ENCODE measurements at places on chromosomes 5 and 9. TPM values are rescaled to one million over a fixed set of nuclear protein-coding genes. Genes with fewer than 3 reads are reported as not detected.

PCDHGA9 gene
- total RNA-seq: not detected

FST gene
- 0.63 TPM for total RNA-seq

HRCT1 gene
- 3.6 TPM for total RNA-seq

- H3K4me1 ChIP-seq: peaks cover 5% of the 10 kb centered on the region
- no peaks in the 10 kb centered on the region for H3K27me3 ChIP-seq
- H3K36me3 ChIP-seq: no peaks in the 10 kb centered on the region
- H3K27ac ChIP-seq: no peak overlapping the region
- DNase-seq: no peak
Measured at GRCh38 chr5:122770477-122770876, 4.4 kb upstream of the SNX2 start.

- no peaks in the 10 kb centered on the region for H3K4me1 ChIP-seq
- H3K27ac ChIP-seq: no peak overlapping the region
- H3K4me3 ChIP-seq: no peak overlapping the region
- no peak for DNase-seq
- H3K27me3 ChIP-seq: peaks cover 96% of the 10 kb centered on the region
Measured at GRCh38 chr5:179230061-179230461, 115.2 kb downstream of the ADAMTS2 start.

- peak overlapping the region; percentile 78 for H3K27ac ChIP-seq
- H3K36me3 ChIP-seq: 0 out of 2 replicates have a peak, but pooled peaks cover 3% of the 10 kb centered on the region
- peak overlapping the region; percentile 33 for H3K4me3 ChIP-seq
- peaks cover 86% of the 10 kb centered on the region for H3K4me1 ChIP-seq
- no peaks in the 10 kb centered on the region for H3K27me3 ChIP-seq
Measured at GRCh38 chr5:139659695-139660101, 11.5 kb downstream of the CXXC5 start.

GRCh38 chr5:75933489-75933888 is 149.7 kb upstream of the SV2C start:
- DNase-seq: no peak
- H3K36me3 ChIP-seq: no peaks in the 10 kb centered on the region
- H3K4me1 ChIP-seq: no peaks in the 10 kb centered on the region

DNA sequence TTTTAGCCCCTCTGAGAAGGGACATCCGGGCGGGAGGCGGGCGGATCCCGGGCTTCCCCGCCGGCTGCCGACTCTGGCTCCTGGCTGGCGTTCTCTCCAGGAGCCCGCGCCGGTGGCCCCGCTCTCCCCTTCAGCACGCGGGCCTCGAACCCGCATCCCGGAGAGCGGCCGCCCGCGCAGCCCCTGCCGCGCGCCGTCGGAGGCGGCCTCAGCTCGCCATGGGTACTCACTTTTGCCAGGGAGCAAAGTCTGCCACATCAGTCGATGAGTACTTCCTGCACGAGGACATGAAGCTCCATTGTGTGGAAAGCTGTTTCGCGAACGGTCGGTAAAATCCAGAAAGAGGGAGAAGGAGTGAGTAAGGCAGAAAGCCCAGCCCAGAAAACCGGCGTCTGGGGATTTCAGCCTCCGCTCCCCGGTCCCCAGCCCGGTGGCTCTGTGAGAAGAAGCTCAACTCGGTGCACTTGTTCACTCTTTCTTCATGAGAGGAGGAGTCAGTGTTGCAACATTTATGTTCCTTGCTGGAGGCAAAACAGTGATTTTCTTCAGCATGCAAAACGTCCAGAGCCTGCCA is at the start of gene PRLR:
Gene PRLR (minus strand): TSS at position 450 of the 574 bp plus-strand sequence. CDS start 140,867 bp downstream, outside the sequence.
- H3K27ac ChIP-seq: no peak within 1 kb of the TSS
- no peaks in the 10 kb centered on the region for H3K36me3 ChIP-seq
- H3K4me3 ChIP-seq: no peak within 1 kb of the TSS
- no peak for DNase-seq

DNA sequence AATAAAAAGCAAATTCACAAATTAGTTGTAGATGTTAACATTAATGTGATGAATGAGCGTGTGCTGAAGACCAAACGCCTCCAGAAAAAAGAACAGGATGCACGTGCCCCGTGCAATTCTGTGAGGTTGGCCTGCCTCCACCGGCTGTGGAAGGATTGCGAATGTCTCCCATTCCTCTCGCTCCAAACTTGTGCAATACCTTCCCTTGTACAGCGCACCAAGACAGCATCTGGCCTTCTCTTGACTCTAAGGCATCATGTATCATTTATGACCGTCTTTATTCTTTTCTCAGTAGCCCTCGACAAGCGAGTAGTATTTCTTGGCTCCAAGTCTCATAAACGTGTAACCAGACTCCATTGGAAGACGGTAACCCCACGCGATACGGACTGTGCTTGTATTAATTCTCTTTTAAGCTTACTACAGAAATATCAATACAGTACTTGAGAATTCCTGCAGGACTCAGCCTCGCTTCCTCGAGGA is 1.5 kb upstream of the TESK1 start:
- no peaks in the 10 kb centered on the region for H3K27me3 ChIP-seq
- H3K4me3 ChIP-seq: peak overlapping the region; percentile 51
- H3K36me3 ChIP-seq: no peaks in the 10 kb centered on the region
- DNase-seq: no peak
- peak overlapping the region; percentile 47 for H3K27ac ChIP-seq

GRCh38 chr9:17005056-17005823 is 129.6 kb upstream of the CNTLN start:
- H3K4me3 ChIP-seq: no peak overlapping the region
- DNase-seq: peak; percentile 19
- H3K27me3 ChIP-seq: no peaks in the 10 kb centered on the region
- H3K4me1 ChIP-seq: no peaks in the 10 kb centered on the region
- no peak overlapping the region for H3K27ac ChIP-seq

GRCh38 chr5:169767938-169768337 is 130.9 kb downstream of the DOCK2 start:
- DNase-seq: no peak
- H3K4me3 ChIP-seq: no peak overlapping the region
- H3K36me3 ChIP-seq: no peaks in the 10 kb centered on the region
- no peak overlapping the region for H3K27ac ChIP-seq

GRCh38 chr9:85040146-85040545 is 370.6 kb downstream of the NTRK2 start:
- H3K36me3 ChIP-seq: no peaks in the 10 kb centered on the region
- H3K27me3 ChIP-seq: peaks cover 9% of the 10 kb centered on the region
- H3K4me1 ChIP-seq: no peaks in the 10 kb centered on the region
- no peak for DNase-seq

GRCh38 chr9:136723362-136723976 is 11.1 kb downstream of the DIPK1B start:
- H3K36me3 ChIP-seq: peaks cover 34% of the 10 kb centered on the region
- H3K27ac ChIP-seq: no peak overlapping the region
